ENCODE measurements at places on chromosomes 4 and X.

DNA sequence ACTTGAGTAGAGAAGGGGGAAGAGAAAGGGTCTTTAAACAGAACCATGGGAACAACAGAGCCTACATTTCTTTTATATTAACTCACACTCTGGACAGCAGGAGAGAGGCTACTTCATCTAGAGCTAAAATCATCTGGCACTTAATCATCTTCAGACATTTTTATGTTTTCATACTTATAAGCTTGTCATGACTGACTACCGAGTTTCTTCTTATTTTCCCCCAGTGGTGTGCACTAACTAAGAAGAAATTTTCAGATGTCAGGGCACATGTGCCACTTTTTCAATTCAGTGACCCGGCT is 11.8 kb upstream of the RTL5 start:
- DNase-seq: no peak

GRCh38 chrX:136076942-136077341 is 70.4 kb upstream of the FHL1 start:
- no peak for DNase-seq

- DNase-seq: no peak
Measured at GRCh38 chr4:107826421-107826980, 1.8 kb downstream of the SGMS2 start.

DNA sequence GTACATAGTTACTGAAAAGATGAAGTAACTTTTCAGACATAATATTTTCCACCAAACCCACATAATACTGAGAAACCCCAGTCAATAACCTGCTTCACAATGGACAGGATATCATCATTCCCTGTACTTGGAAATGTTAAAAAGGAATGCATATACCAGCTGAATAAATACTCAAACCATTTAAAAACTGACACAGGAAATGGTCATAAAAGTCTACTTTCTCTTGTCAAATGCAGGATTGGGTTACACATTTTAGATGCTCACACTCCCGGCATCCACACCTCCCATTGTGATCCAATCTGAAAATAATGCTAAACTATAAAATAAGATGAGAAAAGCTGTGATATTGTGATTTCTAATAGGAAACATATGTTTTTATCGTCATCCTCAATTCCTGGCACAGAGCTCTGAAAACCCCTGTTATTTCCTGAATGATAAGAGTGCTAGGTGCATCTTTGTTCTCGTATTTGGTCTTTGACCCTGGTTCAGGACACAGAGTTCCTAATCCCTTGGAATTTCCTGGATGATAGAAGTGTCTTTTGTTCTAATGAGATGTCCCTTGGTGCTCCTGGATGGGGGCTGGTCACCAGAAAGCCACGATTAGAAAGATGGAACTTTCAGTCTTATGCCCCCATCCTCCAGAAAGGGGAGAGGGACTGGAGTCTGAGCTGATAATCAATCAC is 821.3 kb downstream of the TRIML1 start:
- DNase-seq: no peak

DNA sequence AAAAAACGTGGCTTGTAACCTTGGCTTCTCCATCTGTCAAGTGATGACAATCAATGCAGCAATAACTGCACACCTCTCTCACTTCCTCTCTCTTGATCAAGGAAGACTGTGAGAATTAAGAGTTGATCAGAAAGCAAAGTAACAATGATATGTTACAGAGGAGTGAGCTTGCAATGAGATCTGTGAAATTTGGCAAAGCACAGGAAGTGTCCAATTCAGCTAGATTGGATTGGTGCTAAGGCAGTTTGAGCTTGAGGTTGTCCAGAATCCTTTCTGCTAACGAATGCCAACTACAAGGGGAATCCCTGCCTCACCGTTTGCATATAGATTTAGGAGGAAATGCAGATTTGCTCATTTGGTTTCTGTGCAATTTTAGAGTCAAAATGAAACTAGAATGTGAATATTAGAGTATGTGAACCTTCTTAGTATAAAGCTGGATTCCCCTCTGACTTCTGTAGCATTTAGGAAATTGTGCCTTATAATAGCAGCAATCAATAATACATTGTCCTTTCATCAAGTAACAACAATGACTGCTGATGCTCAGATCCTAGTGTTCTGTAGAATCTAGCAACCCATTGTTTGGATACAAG is 346.4 kb downstream of the PTTG2 start:
- DNase-seq: no peak

GRCh38 chr4:129342819-129343408 is 247.0 kb downstream of the C4orf33 start:
- DNase-seq: no peak

- DNase-seq: no peak
Measured at GRCh38 chr4:41205854-41206460, 8.4 kb downstream of the APBB2 start.

GRCh38 chr4:6991249-6991648 is 51.9 kb upstream of the TADA2B start:
- DNase-seq: no peak
